ENCODE measurements at places on chromosomes 12 and 14. TPM values are rescaled to one million over a fixed set of nuclear protein-coding genes. Genes with fewer than 3 reads are reported as not detected.
A peak's percentile ranks its signal among the peaks of the same experiment; 100 is the strongest.

GRCh38 chr14:100214770-100215083, 24.2 kb upstream of the YY1 start:
- no peaks in the 10 kb centered on the region for H3K27me3 ChIP-seq
- H3K4me1 ChIP-seq, result no peaks in the 10 kb centered on the region
- no peak overlapping the region for H3K4me3 ChIP-seq
- no peaks in the 10 kb centered on the region for H3K36me3 ChIP-seq
- no peak overlapping the region for H3K27ac ChIP-seq
- DNase-seq, result no peak

DNA sequence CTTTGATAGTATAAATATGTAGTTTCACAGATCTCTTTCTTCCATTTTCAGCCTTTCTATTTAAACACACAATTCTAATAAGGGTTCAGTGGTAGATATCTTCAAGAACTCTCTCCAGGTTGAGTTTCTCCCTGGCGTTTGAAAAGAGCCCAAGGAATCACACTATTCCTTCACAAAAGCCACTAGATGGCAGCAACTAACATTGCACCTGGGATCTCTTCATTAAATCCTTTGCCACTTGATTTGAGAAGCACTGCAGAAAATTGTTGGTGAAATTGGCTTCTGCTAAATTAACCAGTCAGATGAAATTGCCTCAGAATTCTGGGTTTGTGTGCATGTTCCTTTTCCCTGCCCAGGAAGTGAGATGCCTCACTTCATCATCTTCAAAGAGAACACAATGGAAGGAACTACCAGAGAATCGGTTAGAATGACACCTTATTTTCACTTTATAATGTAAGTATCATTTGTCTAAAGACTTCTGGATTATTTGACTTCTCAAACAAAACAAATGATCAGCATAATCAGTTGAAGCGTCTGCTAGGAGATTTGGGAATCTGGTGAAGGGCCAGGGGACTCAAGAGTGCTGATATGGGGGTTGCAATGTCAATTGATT, 6.8 kb downstream of the CCDC198 start:
- no peak for DNase-seq
- H3K4me3 ChIP-seq, result no peak overlapping the region
- no peak overlapping the region for H3K27ac ChIP-seq
- H3K4me1 ChIP-seq, result peaks cover 4% of the 10 kb centered on the region
- H3K36me3 ChIP-seq, result no peaks in the 10 kb centered on the region

GRCh38 chr12:75447691-75448393, 32.7 kb upstream of the GLIPR1 start:
- H3K4me1 ChIP-seq, result no peaks in the 10 kb centered on the region
- no peak overlapping the region for H3K4me3 ChIP-seq
- H3K27ac ChIP-seq, result no peak overlapping the region

GRCh38 chr14:104138718-104139459, 502 bp downstream of the KIF26A start:
- peaks cover 4% of the 10 kb centered on the region for H3K36me3 ChIP-seq
- H3K27me3 ChIP-seq, result peaks cover 34% of the 10 kb centered on the region
- H3K4me3 ChIP-seq, result peak overlapping the region; percentile 89
- DNase-seq, result peak; percentile 72
- peaks cover 4% of the 10 kb centered on the region for H3K4me1 ChIP-seq

GRCh38 chr12:122064780-122065588, 13.6 kb upstream of the MLXIP start:
- H3K4me3 ChIP-seq, result peak overlapping the region; percentile 57
- peak; percentile 90 for DNase-seq
- H3K27ac ChIP-seq, result peak overlapping the region; percentile 78
- H3K4me1 ChIP-seq, result peaks cover 10% of the 10 kb centered on the region
- peaks cover 5% of the 10 kb centered on the region for H3K36me3 ChIP-seq

GRCh38 chr12:6205761-6206160, 5.6 kb downstream of the CD9 start:
- peak overlapping the region; percentile 57 for H3K27ac ChIP-seq
- peaks cover 23% of the 10 kb centered on the region for H3K27me3 ChIP-seq
- no peak for DNase-seq
- no peak overlapping the region for H3K4me3 ChIP-seq
- no peaks in the 10 kb centered on the region for H3K4me1 ChIP-seq
- no peaks in the 10 kb centered on the region for H3K36me3 ChIP-seq

DNA sequence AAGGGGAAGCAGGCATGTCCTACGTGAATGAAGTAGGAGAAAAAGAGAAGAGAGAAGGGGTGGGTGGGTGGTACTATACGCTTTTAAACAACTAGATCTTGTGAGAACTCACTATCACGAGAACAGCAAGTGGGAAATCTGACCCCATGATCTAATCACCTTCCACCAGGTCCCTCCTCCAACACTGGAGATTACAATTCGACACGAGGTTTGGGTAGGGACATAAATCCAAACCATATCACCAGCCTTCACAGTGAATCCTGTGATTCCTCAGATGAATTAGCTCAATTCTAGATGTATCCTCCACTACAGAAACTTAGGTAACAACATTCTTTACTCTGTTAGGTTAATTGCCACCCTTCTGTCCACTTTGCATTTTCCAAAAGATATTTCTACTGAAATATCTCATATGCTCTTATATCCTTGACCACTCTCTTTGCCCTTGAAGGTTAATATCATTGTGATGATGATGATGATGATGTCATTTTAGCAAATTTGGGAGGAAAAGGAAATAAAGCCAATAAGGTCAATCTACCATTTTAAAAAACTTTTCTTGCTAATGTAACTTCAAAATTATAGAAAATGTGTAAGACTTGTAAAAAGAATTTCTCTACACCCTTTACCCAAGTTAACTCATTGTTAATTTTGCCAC, 23.2 kb upstream of the CCNT1 start:
- no peaks in the 10 kb centered on the region for H3K36me3 ChIP-seq
- no peaks in the 10 kb centered on the region for H3K27me3 ChIP-seq

GRCh38 chr12:108173160-108173559, 44.1 kb downstream of the WSCD2 start:
- no peak overlapping the region for H3K4me3 ChIP-seq
- H3K36me3 ChIP-seq, result no peaks in the 10 kb centered on the region
- peak; percentile 83 for DNase-seq

DNA sequence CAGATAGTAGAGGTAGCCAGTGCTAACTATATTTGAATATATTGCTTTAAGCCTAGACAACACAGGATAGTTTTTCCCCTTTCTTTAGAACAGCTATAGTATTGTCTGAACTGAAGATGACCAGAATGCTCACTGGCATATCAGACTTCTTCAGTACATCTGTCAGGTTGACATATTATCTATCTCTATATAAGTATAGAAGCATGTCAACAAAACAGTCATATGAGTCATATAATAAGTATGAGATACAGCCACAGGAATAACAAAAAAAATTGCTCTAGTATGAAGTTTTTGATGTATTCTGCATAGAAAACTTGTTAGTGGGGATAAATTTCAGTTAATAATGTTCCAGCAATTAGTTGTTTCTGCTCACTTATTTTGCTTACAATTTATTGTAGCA, 767.7 kb downstream of the LRFN5 start:
- H3K27ac ChIP-seq, result no peak overlapping the region
- no peaks in the 10 kb centered on the region for H3K4me1 ChIP-seq
- H3K36me3 ChIP-seq, result no peaks in the 10 kb centered on the region
- H3K4me3 ChIP-seq, result no peak overlapping the region

- peaks cover 71% of the 10 kb centered on the region for H3K36me3 ChIP-seq
- no peak overlapping the region for H3K27ac ChIP-seq
- H3K4me1 ChIP-seq, result peaks cover 4% of the 10 kb centered on the region
- DNase-seq, result peak; percentile 97
- peak overlapping the region; percentile 94 for H3K4me3 ChIP-seq
Observed at GRCh38 chr12:121812320-121812871, 8.6 kb downstream of the SETD1B start.

DNA sequence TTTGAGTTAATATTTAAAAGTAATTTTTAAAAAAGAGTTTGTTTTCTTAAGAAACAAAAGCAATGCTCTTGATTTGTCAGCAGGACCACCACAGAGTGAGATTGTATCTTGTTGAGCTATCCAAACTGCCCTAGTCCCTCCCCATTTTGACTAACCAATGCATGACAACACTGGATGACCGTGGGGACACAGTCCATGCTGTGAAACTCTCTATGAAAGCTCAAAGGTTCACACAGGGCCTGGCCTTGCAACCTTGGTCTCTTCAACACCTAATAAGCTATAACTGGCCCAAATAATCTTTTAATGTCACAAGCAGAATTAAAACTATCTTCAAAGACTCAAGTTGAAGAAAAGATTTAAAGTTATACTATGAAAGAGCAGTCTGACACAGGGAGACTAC, 13.5 kb downstream of the ETFRF1 start:
- H3K27me3 ChIP-seq, result no peaks in the 10 kb centered on the region
- H3K27ac ChIP-seq, result no peak overlapping the region
- peaks cover 85% of the 10 kb centered on the region for H3K36me3 ChIP-seq
- DNase-seq, result no peak

GRCh38 chr12:10540776-10541205, 35.1 kb downstream of the EIF2S3B start:
- no peak overlapping the region for H3K4me3 ChIP-seq
- no peak for DNase-seq
- H3K4me1 ChIP-seq, result no peaks in the 10 kb centered on the region
- no peaks in the 10 kb centered on the region for H3K27me3 ChIP-seq

DNA sequence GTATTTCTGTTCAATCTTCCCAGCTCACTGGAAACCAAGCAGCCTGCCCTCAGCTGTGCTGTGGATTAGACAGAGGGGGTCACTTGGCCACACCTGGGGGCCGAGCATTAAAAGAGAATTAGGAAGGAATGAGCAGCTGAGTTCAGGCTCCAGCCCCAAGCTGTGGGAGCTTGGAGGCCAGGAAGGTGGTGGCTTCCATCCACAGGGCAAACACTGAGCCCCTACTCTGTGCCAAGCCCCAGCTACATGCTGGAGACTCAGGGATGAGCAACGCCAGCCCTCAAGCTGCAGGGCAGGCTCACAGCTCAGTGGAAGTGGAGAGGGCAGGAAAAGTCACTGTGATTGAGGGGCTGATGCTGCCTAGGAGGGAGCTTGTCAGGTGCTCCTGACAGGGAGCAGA, 412.7 kb downstream of the BCL11B start:
- H3K27ac ChIP-seq, result no peak overlapping the region
- DNase-seq, result no peak
- no peak overlapping the region for H3K4me3 ChIP-seq
- no peaks in the 10 kb centered on the region for H3K36me3 ChIP-seq
- no peaks in the 10 kb centered on the region for H3K4me1 ChIP-seq

DNA sequence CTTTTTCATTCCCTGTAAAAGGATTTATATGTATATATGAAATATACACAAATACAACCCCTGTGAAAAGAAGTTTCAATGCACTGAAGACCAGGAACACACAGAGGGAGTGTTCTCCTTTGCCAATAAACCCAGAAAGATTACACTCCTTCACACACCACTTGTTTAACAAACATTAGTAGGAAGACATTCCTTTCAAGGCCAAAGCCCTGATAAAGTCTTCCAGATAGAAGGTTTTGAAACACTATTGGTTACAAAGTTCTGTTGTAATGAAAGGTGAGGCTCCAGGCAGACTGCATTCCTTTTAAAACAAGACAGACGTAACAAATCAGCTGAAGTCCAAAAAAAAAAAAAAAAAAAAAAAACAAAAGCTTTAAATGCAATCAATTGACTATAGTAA, 81.0 kb downstream of the PTPN21 start:
- H3K4me1 ChIP-seq, result no peaks in the 10 kb centered on the region
- no peaks in the 10 kb centered on the region for H3K27me3 ChIP-seq
- no peak for DNase-seq
- H3K36me3 ChIP-seq, result peaks cover 84% of the 10 kb centered on the region

- H3K4me1 ChIP-seq, result peaks cover 18% of the 10 kb centered on the region
- no peak overlapping the region for H3K27ac ChIP-seq
- no peak for DNase-seq
- no peak overlapping the region for H3K4me3 ChIP-seq
- H3K27me3 ChIP-seq, result no peaks in the 10 kb centered on the region
Observed at GRCh38 chr14:20792556-20792955, 10.1 kb downstream of the RNASE1 start.

GRCh38 chr14:61145903-61146481, 135.1 kb downstream of the TMEM30B start:
- no peaks in the 10 kb centered on the region for H3K27me3 ChIP-seq
- no peaks in the 10 kb centered on the region for H3K36me3 ChIP-seq
- H3K4me1 ChIP-seq, result no peaks in the 10 kb centered on the region
- no peak overlapping the region for H3K27ac ChIP-seq
- no peak for DNase-seq

DNA sequence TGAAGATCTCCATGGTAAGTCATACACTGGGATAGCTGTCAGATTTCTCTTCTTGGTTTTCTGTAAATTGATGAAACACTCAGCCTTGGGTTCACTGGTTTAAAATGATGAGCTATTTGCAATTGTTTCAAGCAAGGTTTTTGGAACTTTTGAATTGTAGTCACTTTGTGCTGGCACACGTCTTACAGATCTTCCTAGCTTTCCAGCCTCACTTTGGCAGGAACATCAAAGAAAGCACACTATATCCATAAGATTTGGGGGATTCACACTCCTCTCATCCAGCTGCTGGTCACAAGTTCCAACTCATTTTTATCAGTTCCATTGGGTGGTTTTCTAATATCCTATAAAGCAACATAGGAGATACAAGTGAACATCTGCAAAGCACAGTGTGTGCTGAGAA, 16.0 kb downstream of the SSPN start:
- DNase-seq, result no peak
- H3K36me3 ChIP-seq, result no peaks in the 10 kb centered on the region
- peaks cover 13% of the 10 kb centered on the region for H3K27me3 ChIP-seq
- H3K27ac ChIP-seq, result no peak overlapping the region
- H3K4me1 ChIP-seq, result no peaks in the 10 kb centered on the region

DNA sequence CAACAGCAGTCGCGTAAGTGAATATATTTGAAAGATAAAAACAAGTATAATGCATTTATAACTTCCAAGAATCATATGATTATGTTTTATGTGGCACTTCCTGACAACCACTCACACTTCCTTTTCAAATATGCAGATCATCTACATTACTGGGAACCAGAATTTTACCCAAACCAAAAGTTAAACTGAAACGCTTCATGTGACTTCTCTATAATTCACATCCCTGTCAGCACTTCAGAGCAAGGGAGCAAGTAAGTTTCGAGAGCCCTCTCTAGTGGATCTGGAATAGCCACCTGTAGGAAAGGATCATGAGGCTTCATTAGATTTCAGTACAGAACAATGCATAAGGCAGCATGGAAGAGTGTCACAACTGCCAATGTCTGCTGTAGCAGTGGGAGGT, 13.7 kb upstream of the ALX1 start:
- no peaks in the 10 kb centered on the region for H3K4me1 ChIP-seq
- H3K27me3 ChIP-seq, result peaks cover 24% of the 10 kb centered on the region
- no peak overlapping the region for H3K4me3 ChIP-seq
- no peaks in the 10 kb centered on the region for H3K36me3 ChIP-seq
- no peak for DNase-seq

The PTGER2 gene
- not detected for total RNA-seq

The PCNX4 gene
- total RNA-seq, result 46.3 TPM

The NANOG gene
- 129 TPM for total RNA-seq

The BAZ2A gene
- total RNA-seq, result 125 TPM

The CLEC6A gene
- total RNA-seq, result 0.20 TPM

The OLR1 gene
- total RNA-seq, result 0.22 TPM

The SPTSSA gene
- 28.5 TPM for total RNA-seq

The SYNDIG1L gene
- total RNA-seq, result 2.7 TPM

The OTX2 gene
- 329 TPM for total RNA-seq

The PITPNM2 gene
- 3.2 TPM for total RNA-seq

The IFT81 gene
- 24.3 TPM for total RNA-seq

The USP44 gene
- 30.8 TPM for total RNA-seq
